Activated T-helper 1 cell treated with Interleukin-2 at 50 U/mL for 16 hours (primary cell): ENCODE measurements at places on chromosomes 16 and 17.
A peak's percentile ranks its signal among the peaks of the same experiment; 100 is the strongest.

DNA sequence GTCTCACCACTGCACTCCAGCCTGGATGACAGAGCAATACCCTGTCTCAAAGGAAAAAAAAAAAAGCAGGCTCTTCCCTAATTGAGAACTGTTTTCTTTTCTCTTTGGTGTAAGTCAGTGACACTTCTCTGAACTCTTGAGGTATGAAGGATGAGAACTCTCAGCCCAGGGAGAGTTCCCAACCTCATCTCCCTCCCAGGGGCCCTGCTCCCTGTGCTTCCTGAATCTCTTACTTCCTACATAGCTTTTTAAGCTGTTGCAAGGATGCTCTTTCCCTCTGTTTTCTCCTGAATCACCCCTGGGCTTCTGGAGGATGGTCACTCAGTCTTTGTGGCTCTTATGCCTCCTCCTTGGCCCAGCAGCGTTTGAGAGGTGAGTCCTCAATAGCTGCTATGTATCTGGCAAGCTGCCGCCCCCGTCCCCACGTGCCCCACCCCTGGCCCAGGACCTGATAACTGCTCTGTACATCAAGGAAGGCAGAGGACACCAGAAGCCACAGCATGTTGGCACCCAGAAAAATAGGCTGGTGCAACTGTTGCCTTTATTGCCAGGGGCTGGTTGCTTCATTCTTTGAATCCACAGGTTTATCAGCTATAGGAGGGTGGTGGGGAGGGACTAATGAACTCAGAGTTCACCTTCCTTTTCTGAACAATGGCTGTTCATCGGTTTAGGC lies 24.0 kb downstream of the IGF2BP1 start:
- DNase-seq = no peak

DNA sequence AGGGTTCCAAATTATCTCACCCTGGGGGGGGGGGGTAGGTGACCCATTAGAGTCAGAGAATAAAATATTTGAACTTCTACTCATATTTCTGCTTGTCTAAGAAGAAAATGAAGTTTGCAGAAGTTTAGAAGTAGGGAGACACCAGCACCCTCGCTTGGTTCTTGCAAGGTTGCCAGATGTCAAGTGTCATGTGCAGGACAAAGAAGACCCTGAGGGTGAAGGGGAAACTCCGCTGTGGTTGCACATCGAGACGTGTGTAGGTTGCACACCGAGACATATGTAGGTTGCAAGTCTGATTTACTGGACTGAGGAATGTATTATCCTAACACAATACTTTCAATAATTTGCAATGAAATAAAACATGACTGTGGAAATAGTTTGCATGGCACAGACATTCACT lies 42.4 kb upstream of the IRF8 start:
- no peak for DNase-seq

DNA sequence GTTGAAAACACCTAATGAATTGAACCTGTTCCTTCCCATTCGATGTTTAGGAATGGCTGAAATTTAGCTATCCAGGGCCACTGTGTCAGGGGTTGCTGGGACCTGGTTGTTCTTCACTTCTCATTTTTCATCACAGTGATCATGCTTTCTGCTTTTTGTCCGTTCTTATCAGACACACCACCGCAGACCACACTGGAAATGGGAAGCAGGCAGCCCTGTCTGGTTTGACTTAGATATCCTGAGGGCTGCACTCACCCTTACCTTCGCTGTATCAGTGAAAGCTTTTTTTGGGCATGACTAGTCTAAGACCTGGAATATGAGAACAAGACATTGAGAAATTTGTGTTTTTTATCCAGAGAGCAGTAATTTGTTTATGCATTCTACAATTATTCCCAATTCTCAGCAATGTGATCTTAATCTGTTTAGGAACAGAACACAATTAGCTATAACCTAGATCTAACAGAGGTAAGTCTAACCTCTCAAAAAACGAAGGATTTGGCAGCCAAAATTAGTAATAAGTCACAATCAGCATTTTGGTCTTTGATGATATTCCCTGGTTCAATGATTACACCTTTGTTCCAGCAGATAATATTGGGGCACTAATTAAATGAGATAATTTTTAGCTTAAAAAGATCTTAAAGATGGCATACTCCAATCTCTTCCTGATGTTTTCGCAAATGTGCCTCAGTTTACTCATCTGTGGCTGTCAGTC lies 126.0 kb upstream of the GOT2 start:
- DNase-seq = no peak

DNA sequence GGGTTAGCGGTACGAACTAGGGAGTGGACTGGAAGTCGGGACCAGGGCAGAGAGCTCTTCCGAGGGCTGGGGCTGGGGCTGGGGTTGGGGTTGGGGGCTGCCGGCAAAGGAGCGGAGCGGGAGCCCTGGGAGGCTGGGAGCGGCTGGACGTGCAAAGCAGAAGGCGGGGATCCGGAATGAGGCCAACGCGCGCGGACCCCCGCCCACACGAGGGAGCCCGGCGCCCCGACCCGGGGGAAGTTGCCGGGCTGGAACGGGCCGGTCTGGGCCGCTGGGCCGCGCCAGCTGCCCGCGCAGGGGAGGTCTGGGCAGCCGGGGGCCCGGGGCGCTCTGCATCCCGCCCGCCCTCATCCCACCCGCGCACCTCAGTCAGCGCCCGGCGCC lies 323 bp downstream of the ST3GAL2 start:
- no peak for DNase-seq

- no peak for DNase-seq
These were observed 18.1 kb downstream of the SDK2 start for GRCh38 chr17:73625991-73626673.

GRCh38 chr17:57707892-57708291 lies 37.2 kb downstream of the CCDC182 start:
- DNase-seq = no peak

DNA sequence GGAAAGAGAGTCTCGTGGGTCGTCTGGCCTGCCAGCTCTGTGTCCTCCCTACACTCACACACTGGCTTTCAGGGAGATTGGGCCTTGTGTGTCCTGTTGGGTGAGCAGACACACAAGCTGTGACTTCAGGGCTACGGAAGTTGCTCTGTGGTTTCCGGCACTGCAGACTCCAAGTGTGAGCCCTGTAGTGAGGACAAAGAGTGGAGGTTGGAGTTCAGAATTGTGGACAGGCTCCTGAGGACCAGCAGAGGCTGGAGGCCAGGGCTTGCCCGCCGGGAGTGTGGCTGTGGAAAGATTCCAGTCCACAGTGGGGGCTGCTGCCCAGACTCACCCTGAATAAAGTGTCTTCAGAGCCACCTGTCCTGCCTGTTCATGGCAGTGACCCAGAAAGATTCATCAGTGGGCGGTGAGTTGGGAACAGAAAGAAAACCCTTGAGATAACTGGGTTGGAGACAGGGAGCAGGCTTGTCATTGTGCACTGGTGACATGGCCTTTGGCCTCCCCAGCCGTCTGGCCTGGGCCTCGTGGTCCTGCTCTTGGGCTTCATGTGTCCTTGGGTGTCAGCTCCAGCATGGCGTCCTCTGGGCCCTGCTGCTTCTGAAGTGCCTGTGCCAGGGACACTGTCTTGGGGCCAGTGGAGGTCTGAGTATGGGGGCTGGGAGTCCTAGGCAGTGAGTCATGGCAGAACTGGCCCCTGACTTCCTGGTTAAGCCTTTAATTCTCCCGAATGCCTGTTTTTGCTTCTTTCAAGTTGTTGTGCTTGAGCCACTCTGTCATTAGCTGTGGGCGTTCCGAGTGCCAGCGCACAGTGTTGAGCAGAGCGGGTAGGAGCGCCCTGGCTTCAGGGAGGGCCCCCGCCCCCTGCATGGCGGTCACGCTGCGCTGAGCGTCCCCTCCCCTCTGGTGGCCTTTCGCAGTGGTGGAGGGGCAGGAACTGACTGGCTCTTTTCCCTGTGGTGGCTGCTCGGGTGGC lies 19.9 kb upstream of the ZNF750 start:
- DNase-seq = peak; percentile 31

DNA sequence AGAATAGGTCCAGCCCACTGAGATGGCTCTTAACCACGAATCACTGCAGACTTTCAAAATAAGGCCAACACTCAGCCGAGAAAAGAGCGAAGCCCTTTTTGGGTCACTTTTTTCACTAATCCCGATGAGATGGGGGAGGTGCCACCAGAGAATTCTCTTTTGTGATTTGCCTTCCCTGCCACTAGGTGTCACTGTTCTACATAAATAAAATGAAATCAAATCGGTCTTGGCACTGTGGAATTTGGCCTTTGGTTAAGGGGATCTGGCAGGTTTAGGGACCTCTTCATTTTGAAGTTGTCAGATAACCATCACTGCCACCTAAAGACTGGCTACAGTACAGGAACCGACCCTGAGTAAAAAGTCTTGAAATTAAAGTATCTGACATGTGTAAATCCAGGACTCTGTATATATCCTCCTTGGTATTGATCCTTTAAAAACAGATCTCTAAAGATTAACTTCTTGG lies 147.0 kb downstream of the HS3ST4 start:
- DNase-seq = no peak

GRCh38 chr16:55641430-55642056 lies 14.2 kb upstream of the SLC6A2 start:
- DNase-seq = no peak

- DNase-seq = no peak
These were observed 22.3 kb downstream of the SRP68 start for GRCh38 chr17:76049836-76050537.

DNA sequence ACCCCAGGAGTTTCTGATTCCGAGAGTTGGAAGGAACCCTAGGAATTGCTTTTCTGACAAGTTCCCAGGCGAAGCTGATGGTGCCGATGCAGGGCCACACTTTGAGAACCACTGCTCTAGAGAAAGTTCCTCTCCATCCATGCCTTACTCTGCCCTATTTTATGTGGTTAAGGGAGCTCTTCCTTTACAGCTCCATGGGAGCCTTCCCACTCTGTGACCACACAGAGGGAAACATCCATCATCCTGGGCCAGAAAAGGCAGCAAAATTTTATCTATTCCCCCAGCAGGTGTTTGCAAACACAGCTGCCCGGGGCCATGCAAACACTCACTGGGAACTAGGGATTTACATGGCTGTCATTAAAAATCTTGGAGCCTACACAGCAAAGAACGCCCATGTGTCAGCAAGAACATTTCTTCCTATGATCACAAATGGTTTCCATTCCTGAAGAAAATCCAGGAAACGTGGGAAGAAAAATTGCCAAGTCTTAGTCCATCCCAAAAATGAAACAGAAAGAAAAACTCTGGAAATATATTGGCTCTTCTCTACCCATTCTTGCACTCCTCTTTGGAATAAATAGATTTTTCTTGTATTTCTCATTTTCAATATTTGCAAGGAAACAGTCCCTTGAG lies 252.7 kb downstream of the PMP22 start:
- no peak for DNase-seq

- no peak for DNase-seq
These were observed 996 bp downstream of the SLC25A10 start for GRCh38 chr17:81713004-81713555.

- DNase-seq = no peak
These were observed 58.6 kb downstream of the ENGASE start for GRCh38 chr17:79133214-79133613.

DNA sequence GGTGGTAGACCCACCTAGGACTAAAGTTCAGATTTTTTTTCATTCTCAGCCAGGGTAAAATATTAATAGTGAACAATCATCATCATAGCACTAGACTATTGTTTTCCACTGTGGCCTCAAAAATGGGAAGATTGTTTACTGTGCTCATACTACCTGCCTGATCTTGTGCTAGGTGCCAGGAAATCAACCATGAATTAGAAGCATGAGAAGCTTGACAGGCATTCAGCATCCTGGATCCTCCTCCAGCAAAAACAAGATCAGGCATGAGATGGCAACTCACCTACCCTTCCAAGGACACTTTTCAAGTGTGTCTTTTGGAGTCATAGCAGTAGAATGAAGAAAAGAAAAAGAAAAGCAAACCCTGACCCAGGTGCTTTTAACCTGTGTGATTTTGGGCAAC lies 174.2 kb downstream of the CYLD start:
- DNase-seq = no peak

- no peak for DNase-seq
These were observed 19.6 kb downstream of the CLUAP1 start for GRCh38 chr16:3520413-3520812.

- DNase-seq = no peak
These were observed 11.7 kb upstream of the MNT start for GRCh38 chr17:2412561-2413021.

- no peak for DNase-seq
These were observed 2.3 kb downstream of the RAB37 start for GRCh38 chr17:74739227-74739831.

DNA sequence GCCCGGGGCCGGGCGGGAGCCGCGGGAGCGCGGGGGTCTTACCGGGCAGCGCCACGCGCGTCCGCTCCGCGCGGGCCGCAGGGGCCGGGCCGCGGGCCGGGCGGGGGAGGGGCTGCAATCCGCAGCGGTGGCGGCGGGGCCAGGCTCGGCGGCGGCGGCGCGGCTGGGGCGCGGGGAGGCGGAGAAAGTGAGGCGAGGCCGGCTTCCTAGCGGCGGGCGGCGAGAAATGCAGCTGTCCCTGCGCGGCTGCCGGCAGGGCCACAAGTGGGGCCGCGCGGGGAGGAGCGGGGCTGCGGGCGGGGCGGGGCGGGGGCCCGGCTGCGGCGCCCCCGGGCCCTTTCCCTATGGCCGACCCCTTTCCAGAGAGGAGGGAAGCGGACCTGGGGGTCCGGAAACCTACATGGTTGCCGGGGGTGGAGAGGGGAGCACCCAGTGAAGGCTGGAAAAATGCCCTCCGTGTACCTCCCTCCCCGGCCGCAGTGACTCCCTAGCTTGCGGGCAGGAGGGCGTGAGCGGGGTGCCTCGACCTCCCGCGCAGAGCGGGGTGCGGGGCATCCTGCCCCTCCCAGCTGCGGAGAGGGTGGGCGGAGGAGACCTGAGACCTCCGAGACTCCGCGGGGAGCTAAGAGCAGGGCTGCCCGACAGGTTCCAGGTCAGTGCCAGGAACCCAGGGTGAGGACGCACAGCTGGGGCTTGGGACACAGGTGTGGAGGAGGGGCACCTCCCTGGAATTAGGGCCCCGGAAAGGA lies at the start of gene CUEDC1:
TSS of gene CUEDC1 (minus strand) at position 230 of the 749 bp plus-strand sequence. CDS start 69,848 bp downstream, outside the sequence.
- DNase-seq = peak; percentile 47

- no peak for DNase-seq
These were observed 62.3 kb upstream of the CDH5 start for GRCh38 chr16:66304151-66304550.

GRCh38 chr16:31083081-31083480 lies 5.7 kb downstream of the PRSS53 start:
- no peak for DNase-seq
